ENCODE measurements at places on chromosomes 2 and 18.

DNA sequence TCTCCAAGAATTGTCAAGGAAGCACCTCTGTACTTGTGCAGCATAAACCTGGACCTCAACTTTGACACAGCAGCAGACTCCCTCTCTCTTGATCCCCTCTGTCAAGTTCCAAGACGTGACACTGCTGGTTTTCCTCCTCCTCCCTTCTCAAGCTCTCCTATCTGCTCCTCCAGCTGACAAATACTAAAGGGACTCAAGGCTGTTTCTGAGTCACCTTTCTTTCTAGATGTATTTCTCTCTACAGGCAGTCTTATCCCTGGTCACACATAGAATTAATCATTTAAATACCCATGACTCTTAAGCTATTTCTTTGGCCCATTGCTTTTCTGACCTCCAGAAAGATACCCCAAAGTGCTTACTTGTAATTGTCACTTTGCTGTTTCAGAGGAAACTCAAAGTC lies 53.5 kb downstream of the SEPTIN10 start:
- DNase-seq, result no peak

DNA sequence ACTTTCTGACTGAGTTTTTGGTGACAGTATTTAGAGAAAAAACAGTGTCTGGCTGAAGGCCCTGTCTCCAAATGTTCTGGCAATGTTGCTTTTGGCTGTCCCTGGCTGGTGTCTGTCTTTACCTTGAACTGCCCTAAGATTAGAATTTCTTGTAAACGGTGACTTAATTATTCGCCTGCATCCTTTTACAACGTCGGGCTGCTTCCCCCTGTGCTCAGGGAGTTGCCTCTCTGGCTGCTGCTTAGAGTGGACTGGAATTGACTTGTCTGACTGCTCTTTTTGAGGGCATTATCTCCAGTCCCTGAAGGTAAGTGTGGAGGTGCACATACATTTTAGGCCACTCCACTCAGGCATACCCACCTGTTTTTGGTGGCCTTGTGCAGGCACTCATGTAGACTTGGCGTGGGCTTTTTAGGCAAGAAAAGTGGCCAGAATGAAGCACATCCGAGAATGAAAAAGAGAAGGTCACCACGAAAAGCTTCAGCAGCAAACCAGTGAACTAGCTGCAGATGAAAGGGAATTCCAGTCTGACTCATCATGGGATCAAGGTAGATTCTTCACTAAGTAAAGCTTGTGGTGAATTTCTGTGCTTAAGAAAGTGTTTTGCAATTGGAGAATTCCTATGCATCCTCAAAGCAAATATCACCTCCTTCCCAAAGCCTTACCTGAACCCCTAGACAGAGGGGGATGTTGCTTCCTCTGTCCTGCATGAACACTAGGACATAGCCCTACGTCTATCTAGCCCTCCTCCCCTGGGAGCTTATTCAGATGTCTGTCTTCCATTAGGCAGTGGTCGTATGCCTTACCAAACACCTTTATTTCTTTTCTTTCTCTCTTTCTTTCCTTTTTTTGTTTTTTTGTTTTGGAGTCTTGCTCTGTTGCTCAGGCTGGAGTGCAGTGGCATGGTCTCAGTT lies 230.3 kb upstream of the TRIB2 start:
- DNase-seq, result no peak

GRCh38 chr2:42792087-42792582 lies 248 bp downstream of the HAAO start:
- DNase-seq, result peak; percentile 59

GRCh38 chr2:203880557-203881125 lies 13.1 kb downstream of the CTLA4 start:
- DNase-seq, result peak; percentile 30

DNA sequence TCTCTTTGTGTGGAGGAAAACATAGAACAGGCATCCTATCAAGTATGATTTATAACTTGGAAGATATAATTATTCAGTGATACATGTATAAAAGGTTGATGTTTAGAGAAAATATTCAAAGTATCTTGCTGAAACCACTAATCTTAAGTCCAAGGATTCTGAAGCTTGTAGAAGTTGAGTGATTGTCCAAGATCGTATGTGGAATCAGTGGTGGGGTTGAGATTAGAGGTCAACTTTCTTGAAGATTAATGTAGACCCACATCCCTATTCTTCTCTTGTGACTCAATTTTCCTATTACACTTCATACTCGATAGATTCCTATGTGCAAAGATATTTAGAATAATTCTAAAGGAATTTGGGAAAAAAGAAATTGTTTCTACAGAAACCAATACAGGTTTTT lies 1565.9 kb upstream of the ACVR2A start:
- no peak for DNase-seq

- no peak for DNase-seq
Observed at GRCh38 chr2:2926009-2926857, 451.4 kb downstream of the EIPR1 start.

All from suppressor macrophage treated with lipopolysaccharide for 4 hours (primary cell).